CD14-positive monocyte (primary cell): ENCODE measurements at places on chromosomes 7 and 10.

GRCh38 chr10:101234333-101234732 is 5.1 kb upstream of the LBX1 start:
- no peak for DNase-seq

GRCh38 chr7:157555313-157555712 is 218.5 kb downstream of the DNAJB6 start:
- no peak for DNase-seq

DNA sequence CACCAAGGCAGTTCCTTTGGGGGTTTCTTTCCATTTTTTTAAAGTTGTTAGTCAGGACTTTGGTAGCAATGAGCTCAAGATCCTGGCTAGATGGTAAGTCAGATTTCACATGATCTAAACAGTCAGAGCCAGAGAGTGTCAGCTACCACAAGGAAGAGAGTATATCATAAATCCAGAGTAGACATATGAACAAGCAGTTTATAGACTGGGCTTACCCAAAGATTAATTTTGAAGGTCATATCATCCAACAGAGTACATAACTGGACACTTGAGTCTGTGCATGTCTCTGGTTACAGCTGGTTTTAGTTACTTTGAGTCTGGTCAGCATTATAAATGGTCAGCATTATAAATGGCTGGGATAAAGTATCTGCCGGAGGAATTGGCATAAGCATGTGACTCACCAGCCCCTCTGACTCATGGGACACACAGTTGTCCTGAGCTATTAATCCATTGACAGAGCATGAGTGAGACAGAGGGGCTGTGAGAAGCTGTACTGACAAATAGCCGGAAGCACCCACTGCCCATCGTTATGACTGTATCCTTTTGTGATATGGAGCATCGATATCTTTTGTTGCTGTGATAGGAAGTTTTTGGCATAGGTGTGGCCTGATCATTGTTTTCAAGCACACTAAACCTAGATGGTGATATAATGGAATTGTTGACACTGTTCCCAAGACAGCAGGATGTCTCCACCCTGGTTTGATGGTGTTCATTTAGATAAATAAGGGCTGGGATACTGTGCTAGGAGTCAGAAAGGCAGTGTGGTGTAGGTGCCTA is 19.3 kb downstream of the PPP1R3C start:
- no peak for DNase-seq

DNA sequence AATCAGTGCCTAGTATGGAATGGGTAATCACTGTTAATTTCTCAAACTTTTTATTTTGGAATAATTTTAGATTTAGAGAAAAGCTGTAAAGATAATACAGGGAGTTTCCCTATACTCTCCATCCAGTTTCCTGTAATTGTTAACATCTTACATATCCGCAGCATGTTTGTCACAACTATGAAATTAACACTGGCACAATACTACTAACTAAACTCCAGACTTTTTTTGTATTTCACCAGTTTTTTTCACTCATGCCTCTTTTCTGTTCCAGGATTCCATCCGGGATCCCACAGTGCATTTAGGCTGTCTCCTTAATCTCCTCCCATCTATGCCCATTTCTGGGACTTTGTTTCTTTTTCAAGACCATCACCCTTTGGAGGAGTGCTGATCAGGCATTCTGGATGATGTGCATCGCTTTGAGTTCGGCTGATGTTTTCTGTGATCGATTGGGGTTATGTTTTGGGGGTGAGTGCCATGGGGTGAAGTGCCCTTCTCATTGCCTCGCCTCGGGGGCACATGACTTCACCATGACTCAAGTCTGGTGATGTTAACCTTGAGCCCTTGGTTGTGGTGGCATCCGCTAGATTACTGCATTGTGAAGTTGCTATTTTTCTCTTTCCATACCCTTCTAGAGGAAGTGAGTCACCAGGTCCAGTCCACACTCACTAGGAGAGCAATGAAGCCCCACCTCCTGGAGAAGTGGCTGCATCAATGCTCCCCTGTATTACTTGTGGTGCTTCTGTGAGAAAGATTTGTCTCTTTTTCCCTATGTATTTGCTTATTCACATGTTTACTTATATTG is 43.9 kb upstream of the GRB10 start:
- no peak for DNase-seq
